ENCODE measurements at places on chromosomes 6 and 20.
A peak's percentile ranks its signal among the peaks of the same experiment; 100 is the strongest.

DNA sequence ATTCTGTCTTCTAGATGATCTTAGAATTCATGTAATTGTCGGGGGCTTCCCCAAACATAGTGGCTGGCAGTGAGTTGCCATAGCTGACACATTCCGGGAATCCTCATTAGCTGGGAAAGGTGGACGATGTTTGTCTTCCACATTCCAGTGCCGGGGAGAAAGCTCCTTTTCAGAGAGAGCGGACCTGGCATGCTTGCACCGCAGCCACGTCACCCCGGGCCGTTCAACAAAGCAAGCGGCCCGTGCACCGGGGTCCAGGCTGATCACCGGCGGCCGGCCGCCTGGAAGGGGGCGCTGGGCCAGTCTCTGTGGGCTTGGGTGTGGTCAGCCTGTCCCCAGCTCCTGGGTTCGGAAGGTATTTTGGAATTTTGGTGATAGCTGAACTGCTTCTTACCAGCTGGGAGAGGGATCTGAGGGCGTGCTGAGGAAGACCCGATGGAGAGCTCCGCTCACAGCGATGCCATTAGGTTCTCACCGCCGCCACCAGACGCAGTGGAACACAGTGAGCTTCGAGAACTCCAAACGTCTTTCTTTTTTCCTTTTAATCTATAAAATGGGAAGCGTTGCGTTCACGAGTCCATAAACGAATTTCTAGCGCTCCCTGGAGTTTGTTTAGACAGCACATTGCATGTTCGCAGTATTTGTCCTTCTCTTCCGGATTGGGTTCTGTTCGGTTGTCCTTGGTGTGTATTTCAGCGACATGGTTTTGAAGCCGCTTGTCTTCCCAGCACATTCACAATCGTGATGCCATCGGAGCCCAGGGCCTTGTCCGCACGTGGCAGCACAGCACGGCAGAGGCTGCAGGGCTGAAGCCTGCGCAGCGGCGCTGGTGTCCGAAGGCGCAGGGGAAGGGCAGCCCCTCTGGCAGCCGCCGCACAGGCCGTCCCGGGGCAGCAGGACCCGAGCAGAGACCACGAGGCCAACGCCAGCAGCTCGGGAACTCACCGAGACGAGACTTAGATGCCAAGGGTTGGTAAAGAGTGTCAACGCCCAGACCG, 557.6 kb downstream of the QKI start:
- no peak for DNase-seq

DNA sequence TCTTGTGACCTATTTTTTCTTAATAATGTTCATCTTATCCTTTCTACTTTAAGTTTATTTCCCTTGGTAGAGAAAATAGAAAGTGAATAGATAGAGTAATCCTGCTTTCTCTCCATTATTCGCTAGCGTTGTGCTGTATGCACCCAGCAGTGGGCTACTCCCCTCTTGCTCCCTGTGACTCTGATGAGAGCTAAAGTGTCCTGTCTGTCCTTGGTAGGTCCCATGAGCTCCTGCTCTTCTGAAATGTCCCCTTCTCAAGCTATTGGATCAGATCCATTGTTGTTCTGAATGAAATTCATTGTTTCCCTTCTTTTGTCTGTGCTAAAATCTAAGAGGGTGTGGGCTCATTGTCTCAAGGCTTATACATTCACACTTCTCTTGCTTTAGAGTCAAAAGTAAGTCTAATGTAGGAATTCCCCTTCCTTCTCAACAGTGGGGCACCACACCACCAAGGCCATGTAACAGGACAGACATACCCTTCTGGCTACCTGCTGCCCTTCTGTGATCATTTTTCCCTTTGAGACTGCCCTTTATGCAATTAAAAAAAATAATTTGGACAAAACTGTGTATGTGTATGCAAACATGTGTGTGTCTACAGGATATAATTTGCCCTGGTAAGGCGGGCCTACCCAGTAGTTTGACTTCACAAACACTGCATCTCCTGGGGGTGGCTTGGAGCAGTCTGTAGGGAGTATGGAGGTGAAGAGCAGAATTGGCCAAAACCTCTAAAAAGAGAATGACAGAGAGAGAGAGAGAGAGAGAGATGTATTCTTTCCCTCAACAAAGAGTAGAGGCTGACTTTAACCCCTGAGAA, 167.0 kb upstream of the MYLIP start:
- DNase-seq: no peak

DNA sequence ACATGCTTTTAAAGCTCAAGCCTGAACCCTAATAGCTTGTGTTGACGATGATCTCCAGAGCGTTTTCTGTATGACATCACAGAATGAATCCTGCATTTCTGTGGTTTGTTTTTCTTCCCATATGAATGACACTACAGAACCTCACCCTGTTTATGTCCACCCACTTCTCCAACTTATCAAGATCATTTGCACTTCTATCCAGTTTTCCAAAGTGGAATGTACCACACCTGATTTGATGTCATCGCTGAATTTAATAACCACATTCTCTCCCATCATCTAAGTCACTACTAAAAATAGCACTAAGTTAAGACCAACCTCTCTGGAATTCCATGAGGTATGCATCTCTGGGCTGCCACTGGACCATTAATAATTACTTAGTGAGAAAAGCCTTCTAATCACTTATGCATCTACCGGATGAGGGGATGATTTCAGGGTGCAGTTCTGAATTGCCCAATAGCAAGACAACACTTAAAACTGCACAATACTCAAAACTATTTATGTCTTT, 33.3 kb upstream of the CITED2 start:
- DNase-seq: no peak

- DNase-seq: peak; percentile 12
Observed at GRCh38 chr20:51456511-51457509, 85.7 kb downstream of the NFATC2 start.

DNA sequence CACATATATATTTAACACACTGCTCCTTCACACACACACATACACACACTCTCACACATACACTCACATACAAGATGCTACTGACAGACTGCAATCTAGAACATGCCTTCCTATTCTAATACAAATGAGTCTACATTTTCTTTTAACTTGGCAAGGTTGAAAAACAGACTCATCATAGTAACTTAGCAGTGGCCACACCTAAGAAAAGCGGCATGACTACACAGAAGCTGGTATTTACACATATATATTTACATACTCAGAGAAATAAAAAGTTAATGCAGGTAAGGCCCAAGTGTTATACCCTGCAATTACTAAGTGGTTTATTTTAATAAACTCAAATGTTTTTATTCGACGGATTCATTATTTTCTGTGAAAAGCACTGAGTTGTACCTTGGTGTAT, 209.3 kb downstream of the FOXC1 start:
- DNase-seq: no peak

DNA sequence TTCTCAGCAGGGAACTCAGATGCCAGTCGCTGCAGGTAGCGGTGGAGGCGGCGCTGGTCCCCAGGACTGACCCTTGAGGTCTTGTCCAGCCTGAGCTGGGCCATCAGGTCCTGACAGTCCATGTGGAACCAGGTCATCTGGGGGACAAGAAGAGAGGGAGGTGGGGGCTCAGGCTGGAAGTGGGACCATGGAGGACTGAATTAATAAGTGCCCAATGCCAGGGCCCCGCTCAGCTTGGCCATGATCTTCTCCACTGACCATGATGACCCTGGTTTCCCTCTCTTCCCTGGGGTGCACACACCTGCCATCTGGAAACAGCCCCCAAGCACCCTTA, 47.0 kb downstream of the KIAA1755 start:
- DNase-seq: no peak

- no peak for DNase-seq
Observed at GRCh38 chr6:74733830-74734620, 471.8 kb downstream of the COL12A1 start.

DNA sequence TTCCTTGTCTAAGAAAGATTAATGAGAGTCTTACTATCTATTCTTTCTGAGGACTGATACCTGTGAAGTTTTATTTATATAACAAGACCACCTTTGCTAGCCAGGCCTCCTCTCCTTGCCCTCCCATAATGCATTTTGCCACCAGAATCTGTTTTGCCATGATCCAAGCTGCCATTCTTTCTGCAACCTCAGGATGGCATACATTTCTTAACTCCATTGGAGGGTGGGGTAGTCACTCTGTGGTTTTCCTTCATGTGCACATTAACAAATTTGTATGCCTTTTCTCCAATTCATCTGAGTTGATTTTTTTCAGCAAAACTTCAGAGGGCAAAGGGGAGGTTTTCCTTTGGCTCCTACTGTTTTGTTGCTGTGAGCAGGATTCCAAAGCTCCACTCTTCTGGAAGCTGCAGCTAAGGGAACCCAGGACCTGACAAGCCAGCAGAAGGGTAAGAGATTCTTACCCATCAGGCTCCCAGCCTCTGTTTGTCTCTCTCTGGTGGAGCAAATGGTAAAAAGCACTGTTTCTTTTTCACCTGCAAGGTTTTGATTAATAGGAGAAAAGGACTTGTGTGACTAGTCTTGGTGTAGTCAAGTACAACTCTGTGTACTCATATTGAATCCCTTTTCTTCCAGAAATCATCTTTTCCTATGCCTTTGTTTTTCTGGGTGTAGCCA, 26.2 kb upstream of the ENPP4 start:
- DNase-seq: no peak

DNA sequence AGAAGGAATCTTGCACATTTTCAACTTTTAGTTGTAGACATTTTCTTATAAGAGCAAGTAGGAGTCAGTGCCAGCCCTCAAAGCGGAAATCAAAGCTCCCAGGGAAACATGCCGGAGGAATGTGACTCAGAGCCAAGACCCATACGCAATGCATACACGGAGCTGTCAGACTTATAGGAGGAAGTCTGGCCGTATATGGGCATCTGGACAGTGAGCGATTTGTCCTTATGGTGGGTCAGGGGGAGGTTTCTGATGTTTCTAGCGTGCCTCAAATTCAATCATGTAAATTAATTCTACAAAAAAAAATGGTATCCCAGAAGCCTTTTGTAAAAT, 3.6 kb upstream of the CCN2 start:
- DNase-seq: no peak

DNA sequence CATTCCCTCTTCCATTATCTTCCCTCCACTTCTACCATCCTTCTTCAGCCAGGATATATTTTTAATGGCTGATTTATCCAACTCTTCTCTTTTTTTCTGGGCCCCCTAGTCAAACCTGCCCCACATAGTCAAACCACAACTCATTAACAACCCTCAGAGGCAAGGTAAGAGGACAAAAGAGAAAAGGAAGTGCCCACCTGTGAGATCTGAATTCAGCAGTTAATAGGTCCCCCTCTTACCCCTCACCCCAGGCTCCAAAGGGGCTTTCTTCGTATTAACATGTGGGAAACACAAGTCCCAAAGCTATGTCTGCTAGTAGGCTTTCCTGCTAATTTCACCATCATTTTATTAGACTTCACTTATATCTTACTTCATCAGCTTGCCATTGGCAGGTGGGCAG, 44.1 kb upstream of the TSPYL1 start:
- no peak for DNase-seq

DNA sequence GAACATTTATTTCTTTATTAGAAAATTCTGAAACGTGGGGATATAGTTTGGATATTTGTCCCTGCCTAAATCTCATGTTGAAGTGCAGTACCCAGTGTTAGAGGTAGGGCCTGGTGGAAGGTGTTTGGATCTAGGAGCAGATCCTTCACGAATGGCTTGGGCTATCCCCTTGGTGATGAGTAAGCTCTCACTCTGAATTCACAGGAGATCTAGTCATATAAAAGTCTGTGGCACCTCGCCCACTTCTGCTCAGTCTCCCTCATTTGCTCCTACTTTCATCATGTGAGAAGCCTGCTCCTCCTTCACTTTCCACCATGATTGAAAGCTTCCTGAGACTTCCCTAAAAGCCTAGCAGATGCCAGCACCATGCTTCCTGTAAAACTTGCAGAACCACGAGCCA, 96.8 kb upstream of the GJE1 start:
- no peak for DNase-seq

GRCh38 chr6:44462797-44463727, 75.6 kb downstream of the CDC5L start:
- no peak for DNase-seq

DNA sequence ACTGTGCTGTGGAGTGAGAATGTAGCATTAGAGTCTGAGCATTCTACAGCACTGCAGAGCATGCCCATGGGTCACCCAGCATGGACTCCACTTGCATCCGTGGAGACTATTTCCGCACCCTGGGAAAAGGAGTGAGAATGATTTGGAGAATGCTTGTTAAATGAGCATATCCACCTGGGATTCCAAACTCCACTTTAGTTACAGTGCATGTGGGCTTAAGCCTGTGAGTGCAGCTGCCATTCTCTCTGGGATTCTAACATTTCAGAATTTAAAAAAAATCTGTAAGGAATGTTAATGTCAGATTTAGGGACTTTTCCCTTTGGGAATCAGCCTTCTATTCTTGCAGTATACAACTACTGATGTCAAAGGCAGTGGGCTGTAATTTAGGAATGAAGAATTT, 33.4 kb downstream of the KIF25 start:
- no peak for DNase-seq

DNA sequence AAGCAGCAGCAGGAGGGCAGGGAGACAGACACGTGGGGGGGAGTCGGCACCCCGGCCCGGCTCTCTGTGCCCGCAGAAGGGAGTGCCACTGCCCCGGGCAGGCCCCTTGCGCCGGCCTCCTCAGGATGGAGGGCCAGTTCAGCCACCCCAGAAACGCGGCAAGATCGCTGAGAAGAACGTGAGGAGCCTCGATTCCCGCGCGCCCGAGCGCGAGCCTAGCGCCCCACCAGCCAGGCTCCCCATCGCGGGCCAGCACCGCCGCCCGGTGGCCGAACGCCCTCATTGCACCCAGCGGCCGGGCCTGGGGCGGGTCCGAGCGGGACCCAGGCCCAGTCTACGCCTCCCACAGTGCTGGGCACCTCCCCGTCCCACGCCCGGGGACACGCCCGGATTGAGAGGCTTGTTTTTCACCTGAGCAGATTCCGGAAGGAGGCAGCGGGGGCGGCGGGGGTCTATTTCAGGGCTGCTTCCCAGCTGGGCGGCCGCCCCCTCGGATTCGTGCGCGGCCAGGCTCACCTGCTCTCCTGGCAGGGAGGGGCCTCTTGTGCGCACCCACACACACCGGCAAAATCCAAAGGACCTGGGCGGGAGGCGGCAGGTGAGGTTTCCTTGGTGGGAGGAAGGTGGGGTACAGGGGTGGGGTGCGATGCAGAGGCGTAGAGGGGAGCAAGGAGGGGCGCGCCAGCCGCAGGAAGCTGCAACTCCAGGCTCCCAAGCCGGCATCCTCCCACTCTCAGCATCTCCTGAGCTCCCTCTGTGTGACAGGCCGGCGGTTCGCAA, 9.0 kb upstream of the GRM4 start:
- peak; percentile 18 for DNase-seq

- no peak for DNase-seq
Observed at GRCh38 chr6:147278891-147279290, 74.7 kb downstream of the STXBP5 start.

GRCh38 chr20:53711333-53712211, 117.9 kb upstream of the ZNF217 start:
- DNase-seq: no peak

DNA sequence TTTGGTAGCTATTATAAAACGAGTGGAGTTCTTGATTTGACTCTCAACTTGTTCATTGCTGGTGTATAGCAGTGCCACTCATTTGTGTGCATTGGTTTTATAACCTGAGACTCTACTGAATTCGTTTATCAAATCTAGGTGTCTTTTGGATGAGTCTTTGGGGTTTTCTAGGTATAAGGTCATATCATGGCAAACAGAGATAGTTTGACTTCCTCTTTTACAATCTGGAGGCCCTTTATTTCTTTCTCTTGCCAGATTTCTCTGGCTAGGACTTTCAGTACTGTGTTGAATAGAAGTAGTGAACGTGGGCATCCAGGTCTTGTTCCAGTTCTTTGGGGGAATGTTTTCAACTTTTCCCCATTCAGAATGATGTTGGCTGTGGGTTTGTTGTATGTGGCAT, 38.8 kb downstream of the SUMO4 start:
- no peak for DNase-seq
